ENCODE measurements at places on chromosomes 6 and 20.

DNA sequence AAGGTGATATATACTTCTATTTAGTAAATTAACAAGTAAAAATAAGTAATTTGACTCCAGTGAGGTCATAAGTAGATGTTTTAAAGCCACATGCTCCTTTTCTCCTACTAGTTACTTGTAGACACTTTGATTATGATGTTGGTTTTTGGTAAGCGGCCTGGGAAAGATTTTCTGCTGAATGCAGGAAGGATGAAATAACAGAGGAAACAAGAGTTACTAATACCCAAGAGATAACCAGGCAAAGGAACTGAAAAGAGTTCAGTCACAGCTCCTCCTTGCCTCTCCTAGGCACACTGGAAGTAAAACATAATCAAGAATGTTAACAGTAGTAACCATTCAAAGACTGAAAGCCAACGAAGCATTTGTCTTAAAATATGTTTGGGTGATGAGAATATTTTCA, 203.3 kb downstream of the RNGTT start:
- DNase-seq = no peak

GRCh38 chr20:62507323-62507722, 31.5 kb upstream of the GATA5 start:
- DNase-seq = no peak

DNA sequence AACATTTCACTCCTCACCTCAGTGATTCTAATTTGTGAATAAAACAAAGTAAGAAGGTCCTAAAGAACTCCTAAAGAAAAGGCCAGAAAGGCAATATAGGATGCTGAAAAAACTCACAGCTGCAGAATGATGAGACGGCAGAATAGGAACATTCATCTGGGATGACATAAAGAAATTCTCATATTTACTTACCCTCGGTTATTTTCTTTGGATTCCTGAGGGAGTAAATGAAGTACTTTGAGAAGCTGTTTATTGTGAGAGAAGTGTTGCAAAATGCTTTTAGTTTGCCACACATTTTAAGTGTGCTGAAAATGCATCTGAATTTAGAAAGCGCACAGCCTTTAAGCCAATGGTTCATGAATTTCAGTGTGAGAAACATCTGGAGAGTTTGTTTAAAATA, 35.7 kb upstream of the RBL1 start:
- DNase-seq = no peak

DNA sequence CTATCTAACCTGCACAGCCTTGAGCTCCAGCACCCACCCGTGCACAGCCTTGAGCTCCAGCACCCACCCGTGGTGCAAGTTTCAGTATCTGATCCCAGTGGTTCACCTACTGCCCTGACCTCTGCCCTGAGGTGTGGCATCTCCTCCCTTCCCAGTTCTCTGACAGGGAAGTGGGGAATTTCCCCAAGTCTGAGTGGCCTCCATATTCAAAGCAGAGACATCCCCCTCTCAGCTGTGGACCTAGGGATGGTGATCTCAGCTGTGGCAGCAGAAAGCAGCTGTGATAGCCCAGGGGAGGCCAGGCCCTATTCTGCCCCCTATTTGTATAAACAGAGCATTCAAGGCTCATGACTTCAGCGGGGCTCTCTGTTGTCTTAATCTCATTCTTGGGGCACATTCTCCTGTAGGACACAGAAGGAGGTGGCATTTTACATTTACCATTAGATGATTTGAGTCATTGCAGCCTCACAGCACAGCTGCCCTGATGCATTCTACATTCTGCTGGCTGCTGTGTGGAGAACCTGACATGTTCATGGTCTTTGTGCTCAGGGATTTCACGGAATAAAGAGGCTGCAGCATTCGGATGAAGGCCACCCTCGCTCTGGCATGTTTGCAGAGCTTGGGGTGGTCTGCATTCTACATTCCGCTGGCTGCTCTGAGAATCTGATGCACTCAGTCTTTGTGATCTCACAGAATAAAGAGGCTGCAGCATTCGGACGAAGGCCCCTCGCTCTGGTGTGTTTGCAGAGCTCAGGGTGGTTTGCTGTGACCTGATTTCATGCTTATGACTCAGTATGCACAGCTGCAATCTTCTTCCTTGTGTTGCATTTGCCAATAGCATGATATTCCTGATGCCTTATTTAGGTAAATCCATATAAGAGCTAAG, 16.9 kb downstream of the GPR31 start:
- DNase-seq = no peak

DNA sequence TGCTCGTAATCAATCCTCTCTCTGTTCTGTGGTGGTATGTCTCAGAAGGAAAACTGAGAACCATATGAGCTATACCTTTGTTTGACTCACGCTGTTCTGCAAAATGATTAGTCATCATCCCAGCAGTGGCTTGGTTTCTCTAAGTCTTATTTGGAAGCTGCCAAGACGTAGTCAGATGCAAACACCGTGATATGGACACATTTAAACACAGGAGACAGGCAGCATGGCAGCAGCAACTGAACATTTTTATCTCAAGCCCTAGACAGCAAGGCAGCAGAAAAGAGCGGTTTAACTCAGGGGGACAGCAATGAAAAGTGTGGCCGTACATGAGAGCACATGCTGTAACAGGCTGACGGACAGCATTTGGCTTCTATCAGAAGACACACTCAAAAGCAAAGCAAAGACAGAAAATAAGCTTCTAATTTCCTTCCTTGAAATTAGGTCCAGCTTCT, 1295.1 kb downstream of the EPHA7 start:
- DNase-seq = no peak

DNA sequence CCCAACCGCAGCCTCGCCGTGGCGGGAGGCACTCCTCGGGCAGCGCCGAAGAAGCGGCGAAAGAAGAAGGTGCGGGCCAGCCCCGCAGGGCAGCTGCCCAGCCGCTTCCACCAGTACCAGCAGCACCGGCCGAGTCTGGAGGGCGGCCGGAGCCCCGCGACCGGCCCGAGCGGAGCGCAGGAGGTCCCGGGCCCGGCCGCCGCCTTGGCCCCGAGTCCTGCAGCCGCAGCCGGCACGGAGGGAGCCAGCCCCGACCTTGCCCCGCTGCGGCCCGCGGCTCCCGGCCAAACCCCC, 525 bp downstream of the PNRC1 start:
- DNase-seq = no peak

DNA sequence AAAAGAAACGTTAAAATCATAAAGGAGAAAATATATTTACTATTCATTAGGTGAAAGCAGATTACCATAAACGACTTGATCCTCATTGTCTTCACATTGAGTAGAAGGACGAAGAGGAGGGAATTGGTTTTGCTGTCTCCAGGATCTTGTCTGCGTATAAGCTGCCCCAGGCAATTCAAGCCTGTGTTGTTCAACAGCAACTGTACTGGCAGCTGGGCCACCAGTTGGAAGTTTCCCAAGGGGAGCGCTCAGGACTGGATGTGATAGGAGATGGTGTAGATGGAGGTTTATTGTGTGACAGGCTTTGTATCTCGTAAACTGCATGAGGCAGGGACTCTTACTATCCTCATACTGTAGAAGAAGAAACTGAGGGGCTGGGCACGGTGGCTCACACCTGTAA, 3.9 kb upstream of the FANCE start:
- DNase-seq = no peak

DNA sequence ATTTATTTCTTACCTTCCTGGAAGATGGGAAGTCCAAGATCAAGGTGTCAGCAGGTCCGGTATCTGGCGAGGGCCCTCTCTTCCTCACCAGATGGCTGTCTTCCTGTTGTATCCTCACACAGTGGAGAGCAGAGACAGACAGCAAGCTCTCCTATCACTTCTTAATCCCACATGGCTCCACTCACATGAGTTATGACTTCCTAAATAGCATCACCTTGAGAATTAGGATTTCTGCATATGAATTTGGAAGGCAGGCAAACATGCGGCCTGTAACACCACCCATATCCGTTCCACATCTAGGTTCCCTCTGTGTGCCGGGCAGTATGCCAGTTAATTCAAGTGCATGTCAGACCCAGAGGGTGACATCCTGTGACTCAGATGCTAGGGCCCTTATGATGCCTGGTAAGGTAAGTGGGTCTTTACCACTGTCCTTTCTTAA, 2.1 kb downstream of the RAET1E start:
- DNase-seq = no peak

GRCh38 chr20:8385247-8385646, 253.2 kb downstream of the PLCB1 start:
- DNase-seq = no peak

DNA sequence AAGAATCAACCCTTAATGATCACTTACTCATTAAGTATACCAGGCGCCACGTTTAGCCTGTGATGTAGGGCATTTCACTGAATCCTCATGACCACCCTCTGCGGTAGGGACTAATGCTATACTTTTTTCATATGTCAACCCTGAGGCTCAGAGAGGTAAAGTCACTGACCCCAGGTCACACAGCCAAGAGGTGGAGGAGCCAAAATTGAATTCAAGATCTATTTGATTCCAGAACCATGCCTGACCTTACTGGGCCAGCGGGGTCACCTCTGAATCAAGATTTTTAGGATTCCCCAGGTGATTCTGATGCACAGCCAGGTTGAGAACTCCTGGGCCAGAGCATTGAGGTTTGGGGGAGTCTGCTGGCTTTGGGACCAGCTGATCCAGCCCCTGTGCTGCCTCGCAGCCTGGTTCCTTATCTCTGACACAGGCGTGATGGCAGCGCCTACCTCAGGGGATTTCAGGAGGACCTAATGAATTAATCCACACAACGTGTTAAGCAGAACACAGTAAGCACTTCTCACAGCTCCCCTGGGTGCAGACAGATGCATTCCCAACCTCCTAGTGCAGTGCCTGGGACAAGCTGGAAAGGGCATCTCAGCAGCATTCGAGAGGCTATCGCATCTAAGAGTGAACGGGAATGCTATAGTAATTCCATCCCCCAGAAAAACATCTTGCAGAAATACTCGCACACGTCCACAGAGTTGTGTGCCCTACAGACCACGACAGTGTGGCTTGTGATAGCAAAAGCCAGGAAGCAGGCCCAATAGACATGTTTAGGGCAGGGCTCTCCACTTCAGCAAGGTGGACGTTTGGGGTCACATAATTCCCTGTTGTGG, 101.4 kb upstream of the PTPN1 start:
- DNase-seq = no peak

GRCh38 chr6:24864343-24864742, 65.6 kb upstream of the ARMH2 start:
- no peak for DNase-seq

GRCh38 chr20:43702502-43702901, 24.3 kb downstream of the GTSF1L start:
- no peak for DNase-seq

GRCh38 chr6:61755739-61756138, 530.3 kb downstream of the KHDRBS2 start:
- no peak for DNase-seq

DNA sequence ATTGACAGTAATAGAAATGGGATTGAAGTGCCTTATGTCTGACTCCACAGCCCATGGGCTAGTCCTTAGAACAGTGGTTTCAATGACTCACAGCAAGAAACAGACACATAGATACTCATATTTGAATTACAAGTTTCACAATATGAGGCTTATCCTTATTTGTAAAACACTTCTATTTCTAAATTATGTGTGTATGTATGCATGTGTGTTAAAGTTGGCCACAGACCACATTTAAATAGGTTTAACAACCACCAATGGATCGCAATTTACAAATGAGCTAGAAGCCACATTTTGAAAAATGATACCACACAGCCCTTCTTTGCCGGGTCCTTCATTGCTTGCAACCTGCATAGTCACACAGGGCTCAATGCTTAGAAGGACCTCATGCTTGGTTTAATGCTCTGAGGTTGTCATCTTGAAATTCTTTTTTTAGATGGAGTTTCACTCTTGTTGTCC, 157.8 kb upstream of the PREP start:
- DNase-seq = no peak

- no peak for DNase-seq
Observed at GRCh38 chr6:166904101-166904746, 52.1 kb downstream of the RNASET2 start.

DNA sequence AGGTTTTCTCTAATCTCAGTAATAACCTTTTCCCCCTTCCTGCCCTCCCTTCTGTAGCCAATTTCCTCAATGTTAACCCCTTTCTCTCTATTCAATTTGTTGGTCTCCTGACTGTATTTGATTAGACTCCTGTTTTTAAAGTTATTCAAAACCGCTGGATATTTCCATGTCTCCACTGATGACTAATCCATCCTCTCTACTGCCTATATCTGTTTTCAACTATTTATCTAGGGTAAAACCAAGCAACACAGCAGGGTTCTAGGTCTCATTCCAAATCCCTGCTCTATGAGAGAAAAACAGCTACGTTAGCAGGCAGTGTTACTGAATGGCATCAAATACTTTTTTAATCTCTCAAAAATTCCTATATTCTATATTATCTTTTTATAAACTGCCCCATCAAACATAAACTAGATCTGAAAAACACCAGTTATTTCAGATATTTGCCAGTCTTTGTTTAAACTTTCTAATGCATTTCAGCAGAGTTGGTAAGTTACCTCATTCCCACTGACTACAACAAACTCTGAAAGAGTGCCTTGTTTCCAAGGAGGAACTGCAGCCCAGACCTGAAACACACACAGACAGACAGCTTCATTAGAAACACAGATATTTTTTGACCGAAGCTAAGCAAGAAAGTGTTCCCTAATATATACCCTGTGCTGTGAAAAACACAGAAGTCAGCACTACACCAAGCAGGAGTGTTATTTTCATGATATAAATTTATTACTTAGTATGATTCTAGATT, 8.2 kb downstream of the RTN4IP1 start:
- no peak for DNase-seq

- DNase-seq = no peak
Observed at GRCh38 chr6:93104195-93104817, 315.1 kb downstream of the EPHA7 start.

GRCh38 chr20:17845701-17846475, 122.7 kb downstream of the SNX5 start:
- DNase-seq = no peak

DNA sequence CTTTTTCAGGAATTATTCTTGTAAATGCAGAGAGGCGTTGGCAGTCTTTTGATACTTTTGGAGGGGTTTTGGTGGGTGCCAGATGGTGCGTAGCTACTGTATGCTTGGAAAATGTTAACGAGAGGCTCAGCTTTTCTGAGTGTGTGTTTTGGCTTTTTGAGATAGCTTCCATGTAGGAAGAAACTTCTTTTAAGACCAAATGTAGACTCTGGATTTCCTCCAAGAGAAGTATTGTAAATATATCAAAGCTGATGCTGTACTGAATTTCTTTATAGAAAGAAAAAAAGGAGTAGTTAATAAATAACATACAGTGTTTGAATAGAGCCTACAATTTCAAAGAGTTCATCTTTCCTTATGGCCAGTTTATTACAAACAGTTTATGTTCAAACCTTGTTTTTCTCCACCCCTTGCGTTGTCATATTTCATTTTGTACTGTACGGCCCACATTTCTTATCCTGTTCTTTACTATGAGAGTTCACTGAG, 16.7 kb downstream of the TIAM2 start:
- DNase-seq = no peak

GRCh38 chr20:2303673-2304072, 7.9 kb downstream of the TGM3 start:
- no peak for DNase-seq

Data from NCI-H1930 (cell line).